NCI-H1105 treated with DMSO at 0.1 percent for 48 hours (cell line): ENCODE measurements at places on chromosomes 5 and 9.

DNA sequence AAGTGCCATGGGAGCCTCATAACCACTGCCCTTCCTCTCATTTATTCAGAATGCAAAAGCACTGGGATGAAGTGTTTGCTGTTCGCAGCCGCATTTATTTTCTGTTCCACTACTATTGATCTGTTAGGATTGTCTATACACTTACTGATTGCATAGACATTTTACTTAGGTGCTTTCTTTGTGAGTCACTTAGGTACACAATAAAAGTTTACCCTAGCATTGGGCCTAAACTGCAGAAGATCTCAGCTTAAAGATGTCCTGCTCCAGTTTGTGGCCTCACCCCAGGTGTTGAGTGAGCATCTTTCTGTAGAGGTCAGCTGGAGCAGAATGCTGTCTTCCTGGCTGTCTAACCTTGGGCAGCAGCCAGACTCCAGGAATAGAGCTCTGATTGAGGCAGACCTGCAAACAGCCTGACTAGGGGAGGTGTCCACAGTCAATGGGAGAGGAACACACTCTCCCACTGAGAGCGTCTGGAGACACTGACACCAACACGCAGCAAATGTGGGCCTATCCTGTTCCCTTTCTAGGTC, 54.0 kb downstream of the GPR21 start:
- no peak for DNase-seq

- DNase-seq, result no peak
Observed at GRCh38 chr5:169646856-169647255, 9.8 kb downstream of the DOCK2 start.

DNA sequence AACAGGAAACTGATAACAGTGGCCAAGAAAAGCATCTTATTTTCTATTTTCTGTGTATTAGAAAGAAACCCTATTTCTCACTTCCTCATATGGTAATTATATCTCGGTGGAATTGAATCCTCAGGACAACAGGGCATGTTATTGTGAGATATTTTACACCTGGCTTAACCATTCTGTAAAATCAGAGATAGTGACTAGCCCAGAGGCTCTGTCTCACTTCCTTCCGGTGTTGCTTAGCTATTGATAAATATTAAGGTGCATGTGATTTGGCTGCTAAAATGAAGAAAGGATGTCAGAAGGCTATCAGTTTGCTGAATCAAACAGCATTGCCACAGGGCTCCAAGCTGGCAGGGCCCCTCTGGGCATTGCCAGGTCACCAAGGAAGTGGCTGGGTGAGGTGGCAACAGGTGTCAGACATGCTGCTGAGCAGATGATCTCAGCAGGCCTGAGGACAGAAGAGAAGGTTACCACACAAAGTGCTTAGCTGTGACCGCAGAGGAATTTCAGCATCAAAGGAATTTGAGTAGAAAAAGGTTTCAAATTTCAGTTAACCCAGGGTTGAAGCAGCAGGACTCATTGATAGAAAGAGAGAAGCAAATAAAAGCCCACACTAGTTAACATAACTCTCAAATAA, 330.7 kb downstream of the PDE4D start:
- no peak for DNase-seq

DNA sequence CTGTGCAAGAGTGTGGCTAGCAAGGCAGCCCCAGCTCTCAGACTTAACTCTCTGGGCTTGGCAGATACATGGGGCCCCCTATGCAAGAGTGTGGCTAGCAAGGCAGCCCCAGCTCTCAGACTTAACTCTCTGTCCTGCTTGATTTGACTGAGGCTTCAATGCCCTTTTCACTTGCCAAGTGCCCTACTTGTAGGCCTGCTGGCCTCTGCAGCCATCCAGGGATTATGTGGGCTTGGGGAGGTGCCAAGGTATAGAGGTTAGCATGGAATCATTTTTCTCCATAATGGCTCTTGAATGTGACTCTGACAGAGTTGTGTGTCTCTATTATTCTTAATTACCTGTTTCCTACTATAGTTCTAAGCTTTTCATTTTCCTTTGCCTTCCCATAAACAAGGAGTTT, 115.5 kb upstream of the RUSC2 start:
- no peak for DNase-seq

DNA sequence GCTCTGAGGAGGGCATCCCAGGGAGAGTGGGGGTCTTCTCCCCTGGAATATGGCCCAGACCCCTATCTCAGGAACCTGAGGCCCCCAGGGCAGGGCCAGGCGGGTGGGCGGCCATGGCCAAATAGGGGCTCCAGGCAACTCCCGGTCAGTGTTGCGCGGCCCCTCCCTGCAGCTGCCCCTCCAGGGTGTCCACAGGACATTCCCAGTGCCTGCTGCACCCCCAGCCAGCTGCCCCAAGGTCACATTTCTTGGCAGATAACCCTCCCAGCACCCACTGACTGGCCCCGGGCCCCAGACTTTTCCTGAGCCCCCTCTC, 53.6 kb upstream of the EGFL7 start:
- DNase-seq, result no peak
